ENCODE measurements at places on chromosomes 16 and 17. TPM values are rescaled to one million over a fixed set of nuclear protein-coding genes. Genes with fewer than 3 reads are reported as not detected.

LGALS9B gene
- not detected for total RNA-seq

SLFN14 gene
- total RNA-seq, result not detected

OR4D1 gene
- total RNA-seq, result not detected

DUXB gene
- not detected for total RNA-seq

GDPD3 gene
- 0.43 TPM for total RNA-seq

FADS6 gene
- total RNA-seq, result not detected

NKD1 gene
- total RNA-seq, result not detected

GRCh38 chr16:30997725-30998711, 12.4 kb downstream of the STX1B start:
- peak; percentile 69 for DNase-seq

DNA sequence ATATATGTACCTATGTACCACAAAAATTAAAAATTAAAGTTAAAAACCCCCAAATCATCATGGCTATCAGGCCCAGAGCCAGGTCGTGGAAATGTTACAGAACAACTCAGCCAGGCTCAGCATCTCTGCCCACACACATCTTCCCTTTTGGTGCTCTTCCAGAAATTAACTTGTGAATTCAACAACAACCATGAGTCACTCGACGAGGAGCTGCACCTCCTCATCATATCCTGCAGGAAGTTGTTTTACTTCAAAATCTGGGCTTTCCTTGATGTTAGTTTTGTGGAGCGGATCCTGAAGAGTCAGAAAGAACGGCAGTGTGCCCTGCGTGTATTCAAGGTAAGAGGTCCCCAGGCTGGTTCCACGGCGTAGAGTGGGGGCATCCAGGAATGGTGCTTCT, 10.6 kb downstream of the FBXO39 start:
- peak; percentile 47 for DNase-seq

DNA sequence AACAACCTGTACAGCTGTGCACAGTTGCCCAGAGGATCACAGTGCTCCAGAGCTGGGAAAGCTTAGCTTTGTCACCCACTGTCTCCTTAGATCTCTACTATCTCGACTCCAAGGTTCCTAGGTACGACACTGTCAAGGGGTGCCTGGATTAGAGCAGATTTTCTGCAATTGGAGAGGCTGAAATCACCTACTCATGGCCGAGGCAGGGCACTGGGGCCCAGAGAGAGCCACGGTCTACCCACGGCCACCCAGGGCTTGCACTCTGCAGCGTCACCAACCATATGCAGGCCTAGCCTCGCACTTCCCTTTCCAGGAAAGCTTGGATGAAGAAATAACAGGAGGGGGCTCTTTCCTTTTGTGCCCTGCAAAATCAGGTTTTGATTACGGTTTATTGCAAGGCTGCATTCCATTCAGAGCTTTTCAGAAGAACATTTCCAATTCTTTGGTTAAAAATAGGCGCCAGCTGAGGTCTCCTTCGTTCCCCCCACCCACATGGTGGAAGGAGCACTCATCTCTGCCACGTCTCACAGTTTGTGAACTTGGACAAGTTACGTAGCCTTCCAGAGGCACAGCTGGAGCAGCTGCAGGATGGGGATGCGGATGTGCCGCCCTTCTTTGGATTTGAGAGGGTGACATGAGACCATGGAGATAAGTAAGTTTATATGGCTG, 80.0 kb downstream of the IRX5 start:
- DNase-seq, result no peak

DNA sequence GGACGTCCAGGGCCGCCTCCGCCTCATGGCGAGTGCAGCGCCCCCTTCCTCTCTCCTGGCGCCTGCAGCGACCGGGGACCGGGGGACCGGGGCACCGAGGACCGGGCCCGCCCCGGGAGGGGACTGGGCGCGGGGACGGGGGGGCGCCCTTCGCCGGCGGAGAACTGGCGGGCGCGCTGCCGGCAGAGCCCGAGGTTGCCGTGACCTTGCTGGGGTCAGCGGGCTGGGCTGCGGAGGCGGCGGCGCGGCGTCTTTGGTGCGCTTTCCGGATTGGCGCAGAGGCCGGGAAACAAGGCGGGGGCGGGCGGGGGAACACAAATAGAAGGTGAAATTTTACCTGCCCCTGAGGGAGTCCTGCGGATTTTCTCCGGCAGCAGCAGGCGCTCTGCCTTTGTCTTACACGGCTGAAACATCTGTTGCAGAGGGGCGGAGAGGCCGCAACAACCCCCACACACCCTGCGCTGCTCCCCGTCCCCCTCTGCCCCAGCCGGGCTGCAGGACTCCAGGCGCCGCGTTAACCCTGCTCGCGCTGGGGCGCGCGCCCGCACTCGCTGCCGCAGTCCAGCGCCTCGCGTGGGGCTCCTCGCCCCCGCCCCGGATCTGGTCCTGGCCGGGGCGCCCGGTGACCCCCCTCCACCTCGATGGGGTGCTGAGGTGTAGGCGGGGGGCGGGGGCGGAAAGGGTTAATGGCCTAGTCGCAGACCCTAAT, 53.5 kb downstream of the SREBF1 start:
- DNase-seq, result peak; percentile 48

- no peak for DNase-seq
Observed at GRCh38 chr17:68831170-68831569, 124.0 kb downstream of the ABCA8 start.

DNA sequence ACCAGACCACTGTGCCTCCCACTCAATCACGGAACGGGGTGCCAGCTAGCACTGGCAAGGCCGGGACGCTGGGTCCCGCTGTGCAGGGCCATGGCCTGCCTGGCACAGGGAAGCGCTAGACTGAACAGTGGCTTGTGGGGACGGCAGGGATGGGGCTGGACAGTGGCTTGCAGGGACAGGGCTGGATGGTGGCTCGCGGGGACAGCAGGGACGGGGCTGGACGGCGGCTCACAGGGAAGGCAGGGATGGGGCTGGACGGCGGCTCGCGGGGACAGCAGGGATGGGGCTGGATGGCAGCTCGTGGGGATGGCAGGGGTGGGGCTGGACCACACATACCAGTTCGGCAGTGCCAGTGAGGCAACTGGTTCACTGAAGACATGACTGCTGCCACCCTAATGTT, 32.6 kb downstream of the LMF1 start:
- no peak for DNase-seq

- DNase-seq, result no peak
Observed at GRCh38 chr17:8345052-8345690, 5.5 kb downstream of the ODF4 start.

- DNase-seq, result peak; percentile 24
Observed at GRCh38 chr17:82458885-82459424, 414 bp downstream of the NARF start.

- DNase-seq, result no peak
Observed at GRCh38 chr17:5019475-5019956, 15.7 kb downstream of the SLC52A1 start.

GRCh38 chr16:87724490-87725291, 41.1 kb downstream of the KLHDC4 start:
- no peak for DNase-seq

DNA sequence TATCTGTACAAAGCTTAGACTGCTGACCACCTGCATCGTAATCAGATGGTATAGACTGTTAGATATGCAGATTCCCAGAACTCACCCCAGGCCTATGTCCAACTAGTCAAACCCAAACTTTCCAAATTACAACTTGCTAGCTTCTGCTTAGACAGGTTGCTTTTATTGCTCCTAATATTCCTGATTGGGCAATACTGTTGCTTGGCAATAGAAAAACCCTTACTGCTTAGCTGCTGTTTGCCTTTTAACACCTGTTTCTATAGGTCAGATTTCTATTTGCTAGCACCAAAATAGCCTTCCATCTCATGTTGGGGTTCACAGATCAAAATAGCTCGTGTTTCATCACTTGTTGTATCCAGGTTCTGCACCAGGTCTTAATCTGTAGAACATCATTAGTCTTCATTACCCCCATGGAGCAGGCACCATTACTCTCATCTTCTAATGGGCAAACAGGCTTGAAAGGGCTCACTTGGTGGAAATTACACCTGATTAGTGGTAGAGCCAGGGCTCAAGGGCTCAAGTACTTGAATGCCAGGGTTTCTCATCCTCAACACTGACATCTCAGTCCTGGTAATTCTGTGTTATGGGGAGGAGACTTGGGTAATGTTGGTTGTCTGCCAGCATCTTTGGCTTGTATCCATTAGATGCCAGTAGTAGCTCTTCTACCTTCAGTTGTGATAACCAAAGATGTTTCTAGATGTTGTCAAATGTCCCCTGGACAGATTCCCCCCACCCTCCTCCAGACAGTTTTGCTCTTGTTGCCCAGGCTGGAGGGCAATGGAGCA, 2.7 kb downstream of the ZP2 start:
- no peak for DNase-seq

DNA sequence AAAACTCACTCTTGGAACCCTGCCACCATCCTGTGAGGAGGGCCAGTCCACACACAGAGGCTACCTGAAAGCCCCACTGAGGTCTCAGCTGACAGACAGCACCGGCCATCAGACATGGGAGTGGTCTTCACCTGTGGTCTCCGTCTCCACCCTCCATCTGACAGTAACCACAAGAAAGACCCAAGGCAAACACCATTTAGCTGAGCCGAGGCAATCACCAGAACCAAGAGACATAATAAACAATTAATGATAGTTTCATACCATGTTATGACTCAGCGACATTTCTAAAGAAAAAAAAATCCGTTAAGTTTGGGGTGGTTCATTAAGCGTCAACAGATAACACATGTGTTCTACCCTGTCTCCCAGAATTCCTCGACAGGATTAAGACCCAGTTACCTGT, 6.1 kb upstream of the EVPLL start:
- DNase-seq, result no peak

GRCh38 chr17:60160829-60161501, 11.2 kb downstream of the CA4 start:
- DNase-seq, result no peak

GRCh38 chr16:85153656-85154091, 41.4 kb upstream of the CIBAR2 start:
- no peak for DNase-seq

All from fibroblast of villous mesenchyme (primary cell).